ENCODE measurements at places on chromosomes 7 and 10. TPM values are rescaled to one million over a fixed set of nuclear protein-coding genes. Genes with fewer than 3 reads are reported as not detected.

Gene CHAT
- total RNA-seq, result 3.3 TPM

GRCh38 chr10:101141616-101142532 lies 10.8 kb downstream of the TLX1 start:
- DNase-seq, result peak; percentile 82

DNA sequence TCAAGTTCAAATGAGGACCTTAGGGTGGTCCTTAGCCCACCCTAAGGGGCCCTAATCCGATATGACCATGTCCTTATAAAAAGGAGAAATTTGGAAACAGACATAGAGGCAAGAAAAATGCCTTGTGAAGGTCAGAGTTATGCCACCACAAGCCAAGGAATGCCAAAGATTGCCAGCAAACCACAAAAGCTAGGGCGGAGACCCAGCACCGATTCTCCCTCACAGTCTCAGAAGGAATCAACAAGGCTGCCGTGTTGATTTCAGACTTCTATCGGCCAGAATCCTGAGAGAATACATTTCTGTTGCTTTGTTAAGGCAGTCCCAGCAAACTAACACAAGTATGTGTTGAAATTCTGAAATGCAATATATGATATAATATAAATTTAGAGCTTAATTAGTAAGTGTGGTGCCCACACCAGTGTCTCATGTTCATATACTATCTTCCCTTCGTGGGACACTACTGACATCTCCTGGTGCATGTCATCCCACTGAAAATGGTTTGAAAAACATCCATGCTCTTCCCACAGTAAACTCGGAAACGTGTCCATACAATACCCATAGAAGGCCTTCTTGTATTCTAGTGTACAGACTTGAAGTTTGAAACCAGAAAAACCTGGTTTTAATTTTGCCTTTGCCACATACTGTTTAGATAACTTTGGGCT lies 349.0 kb downstream of the TNS3 start:
- DNase-seq, result no peak

DNA sequence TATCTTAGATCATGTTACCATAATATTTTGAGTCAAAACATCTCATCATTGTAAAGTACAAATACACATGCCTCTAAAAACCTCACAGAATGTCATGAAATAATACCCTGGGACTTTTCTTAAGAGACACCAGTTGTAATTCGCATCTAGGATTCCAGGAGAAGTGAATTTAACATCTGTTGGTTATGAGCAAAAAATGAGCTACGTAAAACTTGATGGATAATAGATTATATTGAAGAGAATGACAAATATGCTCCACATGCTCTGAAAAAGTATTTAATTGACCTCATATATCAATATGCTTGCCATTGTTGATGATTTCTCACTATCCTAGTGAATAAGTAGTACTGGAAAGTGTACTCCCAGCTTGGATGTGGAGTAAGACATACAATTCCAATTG lies 227.0 kb downstream of the BBS9 start:
- no peak for DNase-seq

DNA sequence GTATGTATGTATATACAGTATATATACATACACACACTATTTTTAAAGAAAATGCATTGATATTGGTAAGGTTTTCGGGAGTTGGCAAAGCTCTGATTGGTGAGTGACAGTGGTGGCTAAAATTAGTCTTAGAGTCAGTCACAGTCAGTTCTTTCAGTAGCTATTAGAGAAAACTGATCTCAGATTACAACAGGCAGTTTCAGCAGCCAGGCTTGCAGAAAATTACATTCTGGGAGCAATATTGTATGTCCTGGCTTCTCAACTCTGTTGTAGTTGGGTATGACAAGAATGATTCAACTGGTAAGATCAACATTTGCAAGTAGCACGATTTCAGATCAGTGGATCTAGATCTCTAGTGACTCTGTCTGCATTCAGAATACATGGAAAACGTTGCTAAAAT lies 897.9 kb upstream of the AUTS2 start:
- no peak for DNase-seq

DNA sequence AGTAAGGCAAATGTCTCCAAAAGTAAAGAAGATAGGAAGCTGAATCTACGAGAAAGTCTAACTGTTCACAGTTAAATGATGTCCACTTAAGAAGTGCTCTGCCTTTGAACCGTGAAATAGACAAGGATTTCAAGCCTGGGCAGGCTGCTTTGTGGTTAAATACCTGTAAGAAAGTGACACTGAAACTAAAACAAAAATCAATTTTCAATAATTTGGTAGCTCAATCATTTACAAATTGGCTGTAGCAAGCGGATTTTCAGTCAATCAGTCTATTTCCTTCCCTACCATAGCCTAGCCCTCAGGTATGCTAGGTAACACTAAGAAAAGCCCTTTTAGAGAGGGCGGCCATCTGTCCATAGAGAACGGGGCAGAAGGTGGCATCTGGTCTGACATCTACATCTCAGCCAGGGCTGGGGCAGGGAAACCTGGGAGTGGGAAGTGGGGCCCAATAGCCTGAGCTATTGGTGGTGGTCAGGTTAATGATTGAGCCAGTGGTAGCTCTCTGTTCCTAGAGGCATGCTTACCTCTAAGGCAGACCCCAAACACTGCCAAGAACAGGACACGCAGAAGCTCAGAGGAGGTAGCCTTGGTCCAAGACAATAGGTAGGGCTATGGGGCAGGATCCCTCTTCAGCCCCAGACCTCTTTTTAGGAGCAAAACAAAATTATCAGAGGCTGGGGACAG lies 223.2 kb downstream of the CCSER2 start:
- no peak for DNase-seq

DNA sequence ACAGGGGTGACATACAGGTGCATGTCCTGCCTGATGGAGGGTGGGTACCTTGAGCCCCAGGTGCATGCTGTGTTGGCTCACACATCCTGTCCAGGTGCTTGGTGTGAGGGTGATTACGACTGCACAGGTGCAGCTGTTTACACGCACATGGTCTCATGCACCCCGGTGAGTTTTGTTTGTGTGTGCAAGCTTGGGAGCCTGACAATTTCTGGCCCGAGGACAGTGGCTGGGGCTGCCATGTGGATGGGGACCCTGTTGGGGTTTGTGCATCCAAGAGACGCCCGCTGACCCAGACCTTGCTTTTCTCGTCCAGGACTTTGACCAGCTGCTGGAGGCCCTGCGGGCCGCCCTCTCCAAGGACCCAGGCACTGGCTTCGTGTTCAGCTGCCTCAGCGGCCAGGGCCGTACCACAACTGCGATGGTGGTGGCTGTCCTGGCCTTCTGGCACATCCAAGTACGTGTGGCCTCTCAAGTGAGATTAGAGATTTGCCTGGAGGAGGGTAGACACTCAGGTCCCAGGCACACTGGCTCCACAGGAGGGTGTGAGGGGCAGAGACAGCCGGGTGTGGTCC lies 61.7 kb downstream of the PRF1 start:
- DNase-seq, result no peak
